Uterus (tissue), 4 donors: ENCODE measurements at places on chromosomes 11 and 22. TPM values are rescaled to one million over a fixed set of nuclear protein-coding genes. Genes with fewer than 3 reads are reported as not detected.

DNA sequence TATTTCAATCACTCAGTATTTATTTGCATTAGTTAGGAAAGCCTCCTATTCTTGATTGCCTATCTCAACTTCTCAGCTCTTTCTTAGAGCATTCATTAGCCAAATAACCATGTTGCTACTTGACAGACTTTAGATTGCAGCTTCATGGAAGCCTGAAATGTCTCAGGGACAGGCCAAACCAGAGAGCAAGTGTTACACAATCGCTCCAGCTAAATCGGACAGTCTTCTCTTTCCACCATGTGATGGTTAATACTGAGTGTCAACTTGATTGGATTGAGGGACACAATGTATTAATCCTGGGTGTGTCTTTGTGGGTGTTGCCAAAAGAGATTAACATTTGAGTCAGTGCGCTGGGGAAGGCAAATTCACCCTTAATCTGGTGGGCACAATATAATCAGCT is 106.5 kb upstream of the DRD2 start:
- no peak overlapping the region for H3K4me3 ChIP-seq
- DNase-seq: no peak
- H3K27me3 ChIP-seq: no peaks in the 10 kb centered on the region
- H3K36me3 ChIP-seq: no peaks in the 10 kb centered on the region
- no peak overlapping the region for H3K27ac ChIP-seq
- H3K4me1 ChIP-seq: no peaks in the 10 kb centered on the region

DNA sequence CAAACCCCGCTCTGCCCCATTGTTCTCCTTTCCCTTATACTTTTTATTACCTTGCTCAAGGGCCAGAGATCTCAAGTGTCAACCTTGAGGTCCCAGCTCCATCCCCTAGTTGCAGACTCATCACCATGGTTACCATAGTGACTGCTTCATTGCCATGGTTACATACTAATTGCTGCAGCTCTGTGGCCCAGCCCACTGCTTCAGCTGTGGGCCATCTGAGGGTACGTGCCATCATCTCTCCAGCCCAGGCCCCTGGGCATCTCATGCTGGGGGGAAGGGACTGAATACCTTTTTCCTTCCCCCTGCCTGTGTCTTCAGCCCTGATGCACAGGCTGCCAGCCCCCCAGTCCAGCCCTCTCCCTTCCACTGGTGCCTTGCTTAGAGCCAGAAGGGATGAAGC is 22.2 kb downstream of the TREH start:
- H3K27me3 ChIP-seq: no peaks in the 10 kb centered on the region
- DNase-seq: no peak
- H3K4me1 ChIP-seq: no peaks in the 10 kb centered on the region
- H3K36me3 ChIP-seq: no peaks in the 10 kb centered on the region
- no peak overlapping the region for H3K4me3 ChIP-seq
- H3K27ac ChIP-seq: no peak overlapping the region

DNA sequence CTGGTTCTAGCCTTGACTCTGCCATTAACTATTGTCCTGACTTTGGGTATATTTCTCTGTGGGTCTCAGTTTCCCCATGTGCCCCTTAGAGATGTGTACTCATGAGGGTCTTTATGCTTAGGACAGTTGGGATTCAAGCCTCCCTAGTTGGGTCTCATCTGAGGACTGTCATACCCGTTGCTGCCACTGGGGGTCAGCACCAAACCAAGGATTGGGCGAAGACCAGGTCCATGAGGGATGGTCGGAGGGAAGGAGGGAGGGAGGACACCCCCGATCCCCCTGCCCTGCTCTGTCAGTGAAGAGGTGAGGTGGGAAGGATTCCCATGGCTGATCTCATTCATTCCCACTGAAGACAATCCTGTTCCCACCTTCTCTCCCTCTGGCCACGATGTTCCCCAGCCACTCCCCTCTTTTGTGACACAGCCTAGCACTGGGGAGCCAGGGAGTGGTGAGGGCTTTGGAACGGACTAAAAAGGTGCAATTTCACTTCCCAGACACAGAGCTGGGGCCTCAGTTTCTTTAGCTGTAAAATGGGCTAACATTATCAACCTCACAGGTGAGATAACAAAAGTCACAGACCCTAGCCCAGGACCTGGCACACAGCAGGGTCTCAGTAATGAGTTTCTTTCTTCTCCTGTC is 12.4 kb upstream of the KLHL35 start:
- no peak overlapping the region for H3K27ac ChIP-seq
- no peaks in the 10 kb centered on the region for H3K36me3 ChIP-seq
- H3K4me3 ChIP-seq: no peak overlapping the region
- no peaks in the 10 kb centered on the region for H3K27me3 ChIP-seq

- no peak for DNase-seq
- H3K4me3 ChIP-seq: no peak overlapping the region
- no peaks in the 10 kb centered on the region for H3K4me1 ChIP-seq
- H3K27ac ChIP-seq: no peak overlapping the region
- no peaks in the 10 kb centered on the region for H3K27me3 ChIP-seq
Measured at GRCh38 chr11:87127101-87127500, 89.4 kb downstream of the TMEM135 start.

GRCh38 chr22:24433001-24433827 is 5.8 kb downstream of the ADORA2A start:
- no peak overlapping the region for H3K4me3 ChIP-seq

SELENOM gene
- total RNA-seq: 2,170 TPM

BTBD18 gene
- total RNA-seq: not detected

DDX17 gene
- 971 TPM for total RNA-seq
